CD8-positive, alpha-beta memory T cell (primary cell): ENCODE measurements at places on chromosomes 4 and X. TPM values are rescaled to one million over a fixed set of nuclear protein-coding genes. Genes with fewer than 3 reads are reported as not detected.

DNA sequence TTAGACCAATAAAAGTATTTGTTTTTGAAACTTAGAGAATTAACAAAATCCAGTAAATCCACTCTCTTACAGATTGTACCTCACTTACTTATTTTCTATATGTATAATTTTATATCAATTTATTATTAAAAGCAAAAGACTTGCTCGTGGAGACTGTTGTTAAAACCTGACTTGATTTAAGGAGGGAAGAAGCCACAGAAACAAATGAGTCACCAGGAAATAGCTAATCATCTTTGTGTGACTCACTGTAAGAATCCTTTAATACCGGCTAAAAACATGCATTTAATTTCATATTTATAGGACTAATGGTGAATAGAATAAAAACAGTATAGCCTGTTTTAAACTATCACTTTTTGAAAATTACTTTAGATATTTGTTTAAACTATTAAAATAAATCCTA lies 29.9 kb upstream of the UBE2NL start:
- DNase-seq, result no peak

The DCAF4L1 gene
- total RNA-seq, result 0.31 TPM

DNA sequence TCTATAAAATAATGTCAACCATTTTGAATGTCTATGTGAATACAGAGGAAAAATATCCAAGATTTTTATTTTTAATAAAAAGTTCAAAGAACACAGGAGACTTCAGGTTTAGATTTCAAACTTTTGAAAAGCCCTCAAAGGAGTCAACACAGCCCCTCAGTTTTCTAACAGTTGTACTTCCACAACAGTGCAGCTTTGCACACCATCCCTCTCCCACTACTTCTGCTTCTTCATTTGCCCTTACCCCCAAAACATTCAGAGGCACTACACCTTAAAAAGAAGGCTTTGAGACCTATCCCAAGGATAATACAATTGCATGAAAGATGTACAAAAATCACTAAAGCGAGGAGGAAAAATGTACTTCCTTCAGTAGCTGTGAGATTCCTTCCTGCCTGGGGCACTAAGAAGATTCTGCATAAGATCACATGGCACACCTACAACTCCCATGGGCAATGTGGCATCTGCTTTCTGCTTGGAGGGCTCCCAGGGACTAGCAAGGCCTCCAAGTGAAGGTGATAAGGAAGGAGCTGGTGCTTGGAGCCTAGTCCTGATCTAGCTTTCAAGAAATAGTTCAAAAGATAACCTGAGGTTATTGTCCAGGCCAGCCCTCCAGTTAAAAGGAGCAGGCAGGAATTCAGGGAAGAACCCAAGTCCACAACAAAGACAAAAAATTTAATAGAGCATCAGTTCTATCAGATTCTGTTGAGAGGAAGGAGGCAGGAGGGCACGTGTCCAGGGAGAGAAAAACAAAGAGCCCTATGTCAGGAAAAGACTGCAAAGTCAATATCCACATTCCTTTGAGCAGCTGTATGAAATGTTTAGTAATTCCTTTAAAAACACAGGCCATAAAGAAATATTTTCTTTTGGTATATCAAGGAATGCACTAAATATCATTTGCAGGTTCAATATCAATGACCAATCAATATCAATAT lies 19.1 kb downstream of the ARAP2 start:
- DNase-seq, result no peak

DNA sequence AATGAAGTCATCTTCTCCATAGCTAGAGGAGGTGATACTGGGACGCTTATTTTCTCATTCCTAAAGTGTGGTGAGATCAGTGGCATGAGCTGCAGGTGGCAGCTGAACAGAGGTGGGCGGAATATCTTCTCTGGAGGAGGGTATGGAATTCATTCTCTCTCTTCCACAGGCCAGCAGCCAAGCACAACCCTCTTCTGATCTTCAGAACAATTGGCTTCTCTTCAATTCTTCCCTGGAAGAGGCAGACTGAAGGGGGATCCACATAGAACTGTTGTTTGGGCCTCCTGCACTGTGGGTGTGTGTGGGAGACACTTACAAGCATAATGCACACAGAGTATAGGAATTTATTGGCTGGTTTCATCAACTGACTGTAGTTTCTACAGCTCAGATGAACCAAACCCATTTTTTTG lies 180.4 kb upstream of the RASGEF1B start:
- DNase-seq, result no peak

DNA sequence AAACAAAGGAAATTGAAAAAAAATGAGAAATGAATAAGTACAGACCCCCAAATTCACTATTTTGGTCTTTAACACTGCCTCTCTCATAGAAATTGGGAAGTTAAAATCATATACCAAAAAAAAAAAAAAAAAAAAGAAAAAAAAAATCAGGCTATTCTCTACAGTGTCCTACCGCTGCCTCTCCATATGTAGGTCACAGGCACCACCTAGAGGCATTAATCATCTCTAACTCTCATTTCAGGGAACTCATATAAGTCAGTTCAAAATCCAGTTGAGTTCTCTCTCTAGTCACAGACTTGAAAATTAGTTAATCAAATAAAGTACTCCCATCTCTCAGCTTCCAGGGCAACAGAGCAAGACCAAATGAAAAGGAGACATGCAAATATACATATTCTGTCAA lies 47.9 kb downstream of the COX18 start:
- DNase-seq, result no peak

DNA sequence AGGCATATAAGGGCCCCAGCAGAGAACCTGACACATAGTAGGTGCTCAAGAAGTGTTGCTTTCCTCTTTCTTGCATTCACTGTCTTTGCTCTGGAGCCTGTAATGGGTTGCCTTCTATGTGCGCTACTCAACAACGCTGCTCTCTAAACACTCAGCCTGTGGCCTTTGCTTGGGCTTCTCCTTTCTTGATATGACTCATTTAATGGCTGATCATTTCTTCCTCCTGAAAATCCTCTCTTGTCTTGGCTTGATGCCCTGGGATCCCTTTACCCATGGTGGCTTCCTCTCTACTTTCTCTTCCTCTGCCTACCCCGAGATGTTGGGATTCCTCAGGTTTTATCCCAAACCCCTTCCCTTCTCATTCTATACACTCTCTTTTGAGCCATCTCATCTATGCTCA lies 19.9 kb upstream of the PJA1 start:
- DNase-seq, result no peak

DNA sequence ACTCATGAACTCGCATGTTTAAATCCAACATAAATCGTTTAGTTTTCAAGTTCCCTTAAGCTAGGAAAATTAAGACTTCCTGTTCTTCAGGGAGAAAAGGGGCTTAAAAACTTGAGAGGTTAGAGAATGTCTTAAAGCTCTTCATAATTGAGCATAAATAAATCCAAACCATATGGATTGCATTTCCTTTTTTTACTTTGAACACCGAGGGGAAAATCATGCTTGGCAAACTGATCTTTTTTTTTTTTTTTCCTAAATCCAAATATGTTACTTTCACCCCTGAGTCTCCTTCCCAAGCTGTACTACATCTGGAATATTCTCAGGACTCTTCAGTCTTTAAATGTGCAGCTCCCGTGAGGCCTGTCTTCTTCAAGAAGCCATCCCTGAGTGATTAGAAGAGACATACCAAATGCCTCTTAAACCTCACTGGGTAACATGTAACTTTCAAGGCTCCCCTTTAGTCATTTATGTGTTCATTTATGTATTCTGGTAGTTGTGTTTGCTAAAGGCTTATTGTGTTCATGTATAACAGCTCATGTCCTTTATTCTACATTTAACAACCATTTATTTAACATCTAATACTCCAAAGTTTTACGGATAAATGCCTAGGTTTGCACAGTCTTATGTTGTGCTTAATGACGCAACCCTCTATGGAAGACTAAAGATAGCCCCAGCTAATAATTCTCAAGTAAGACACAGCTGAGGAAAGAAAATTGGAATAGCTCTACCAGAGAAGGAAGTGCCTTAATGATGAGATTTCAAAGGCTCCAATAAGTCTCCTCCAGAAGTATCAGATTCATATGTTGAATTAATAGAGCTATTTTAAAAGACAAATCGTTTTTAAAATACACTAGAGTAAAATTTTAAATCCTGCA lies 107.0 kb downstream of the AGTR2 start:
- no peak for DNase-seq

DNA sequence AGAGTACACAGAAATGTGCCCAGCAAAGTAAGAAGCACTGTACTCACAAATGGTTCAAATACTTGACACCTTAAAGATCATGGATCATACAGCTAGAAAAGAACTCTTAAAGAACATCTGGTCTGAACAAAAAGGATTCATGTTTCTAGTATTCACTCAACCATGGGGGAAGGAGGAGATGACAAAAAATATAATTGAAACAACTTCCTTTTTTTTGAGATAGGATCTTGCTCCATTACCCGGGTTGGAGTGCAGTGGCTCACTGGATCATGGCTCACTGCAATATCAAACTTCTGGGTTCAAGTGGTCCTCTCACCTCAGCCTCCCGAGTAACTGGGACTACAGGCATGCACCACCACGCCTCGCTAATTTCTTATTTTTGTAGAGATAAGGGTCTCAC lies 6.0 kb downstream of the DHX15 start:
- DNase-seq, result no peak

The MEPE gene
- total RNA-seq, result not detected

The WAS gene
- total RNA-seq, result 81.9 TPM

DNA sequence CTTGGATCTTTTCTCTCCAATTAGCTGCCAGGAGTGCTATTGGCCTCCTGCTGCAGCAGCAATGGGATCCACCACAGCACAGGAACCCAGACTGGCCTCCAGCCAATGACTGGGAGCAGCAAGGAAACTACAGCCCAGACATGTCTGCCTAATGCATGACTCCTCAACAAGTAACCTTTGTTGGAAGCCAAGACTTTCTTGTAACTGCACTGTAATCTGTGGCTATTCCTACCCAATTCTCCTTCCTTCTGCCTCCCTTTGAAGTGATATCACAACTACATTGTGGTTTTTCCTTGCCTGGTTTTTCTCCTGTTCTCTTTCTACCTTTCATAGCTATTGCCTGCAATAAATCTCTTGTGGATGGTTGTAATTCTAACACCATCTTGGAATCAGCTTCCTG lies 39.8 kb downstream of the SNCA start:
- no peak for DNase-seq

DNA sequence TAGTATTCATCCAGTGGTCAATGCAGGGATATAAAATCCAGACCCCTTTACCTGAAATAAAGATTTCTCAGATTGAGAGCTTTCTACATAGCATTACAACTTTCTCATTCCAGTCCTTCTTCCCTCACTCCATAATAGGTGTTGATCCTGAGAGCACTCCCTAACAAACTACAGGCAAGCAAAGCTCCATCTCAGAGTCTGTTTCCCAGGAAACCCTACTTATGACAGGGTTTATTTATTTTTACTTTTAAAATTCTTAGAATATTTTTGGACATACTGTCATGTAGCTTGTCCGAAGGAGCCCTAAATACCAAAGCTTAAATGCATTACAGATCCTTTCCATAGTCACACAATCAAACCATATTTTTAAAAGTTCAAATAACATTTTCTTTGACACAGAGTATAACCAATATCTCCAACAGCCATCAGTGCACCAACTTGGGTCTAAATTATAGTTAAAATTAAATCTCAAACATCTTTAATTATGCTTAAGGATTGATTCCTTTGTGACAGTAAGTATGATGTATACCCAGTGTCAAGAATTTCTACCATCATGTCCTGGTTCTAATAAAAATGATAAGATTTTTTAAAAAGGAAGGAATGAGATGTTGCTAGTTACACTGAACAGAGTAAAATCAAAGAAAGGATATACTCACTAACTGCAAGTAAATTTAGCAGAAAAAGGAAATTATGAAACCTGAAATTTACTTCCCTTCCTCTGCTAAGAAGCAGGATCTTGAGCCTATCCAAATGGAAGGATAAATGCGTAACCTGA lies 580.4 kb upstream of the ADGRL3 start:
- DNase-seq, result no peak

- DNase-seq, result no peak
Observed at GRCh38 chr4:176959980-176960379, 167.3 kb upstream of the VEGFC start.

DNA sequence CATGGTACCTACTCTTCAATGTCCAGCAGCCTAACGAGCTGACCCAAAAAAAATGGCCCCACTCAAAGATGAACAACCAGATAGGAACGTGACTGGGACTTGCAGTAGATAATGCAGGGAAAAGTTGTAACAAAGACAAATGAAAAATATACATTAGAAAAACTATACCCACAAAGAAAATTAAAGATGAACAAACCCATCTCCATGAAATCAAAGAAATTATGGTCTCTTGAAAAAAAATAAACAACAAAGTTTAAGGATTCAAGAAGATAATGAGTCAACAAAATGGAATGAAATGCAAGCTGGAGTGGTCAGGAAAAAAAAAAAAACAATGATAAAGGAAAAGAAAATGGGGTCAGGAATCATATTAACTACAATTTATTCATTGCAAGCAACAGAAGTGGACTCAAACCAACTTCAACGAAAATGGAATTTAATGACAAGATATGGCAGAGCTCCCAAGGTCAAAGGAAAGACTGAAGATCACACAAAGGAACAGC lies 309.8 kb upstream of the GALNT7 start:
- no peak for DNase-seq

DNA sequence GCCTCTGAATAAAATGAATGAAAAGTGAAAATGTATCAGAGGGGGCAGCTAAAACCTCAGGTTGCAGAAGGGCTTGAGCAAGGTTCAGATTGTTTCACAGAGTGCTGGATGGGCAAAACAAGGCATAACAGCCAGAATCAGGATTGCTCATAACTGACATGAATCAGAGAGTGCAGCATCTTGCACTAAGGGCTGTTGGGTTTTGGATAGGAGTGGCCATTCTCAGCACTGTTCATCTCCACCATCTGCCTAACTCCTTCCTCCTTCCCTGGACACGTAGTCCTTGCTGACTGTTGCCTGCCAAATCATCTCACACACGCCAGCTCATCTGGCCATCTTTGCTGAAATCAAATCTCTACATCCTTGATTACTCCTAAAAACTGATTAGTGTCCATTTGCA lies 75.3 kb upstream of the C1QTNF7 start:
- DNase-seq, result no peak

DNA sequence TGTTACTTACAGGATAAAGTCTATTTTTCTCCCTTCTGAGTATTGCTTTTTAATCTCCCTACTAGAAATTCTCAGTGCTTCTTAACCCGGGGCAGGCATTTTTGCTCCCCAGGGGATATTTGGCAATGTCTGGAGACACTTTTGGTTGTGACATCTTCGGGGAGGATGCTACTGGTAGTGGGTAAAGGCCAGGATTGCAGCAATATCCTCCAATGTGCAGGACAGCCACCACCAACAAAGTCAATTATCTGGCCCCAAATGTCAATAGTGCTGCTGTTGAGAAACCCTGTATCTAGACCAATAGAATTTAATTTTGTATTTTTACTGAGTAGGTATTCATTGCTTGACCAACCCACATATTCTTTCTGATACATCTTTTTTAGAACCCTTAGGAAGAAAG lies 669.5 kb upstream of the MAGEB2 start:
- DNase-seq, result no peak

The AFF1 gene
- 29.7 TPM for total RNA-seq

DNA sequence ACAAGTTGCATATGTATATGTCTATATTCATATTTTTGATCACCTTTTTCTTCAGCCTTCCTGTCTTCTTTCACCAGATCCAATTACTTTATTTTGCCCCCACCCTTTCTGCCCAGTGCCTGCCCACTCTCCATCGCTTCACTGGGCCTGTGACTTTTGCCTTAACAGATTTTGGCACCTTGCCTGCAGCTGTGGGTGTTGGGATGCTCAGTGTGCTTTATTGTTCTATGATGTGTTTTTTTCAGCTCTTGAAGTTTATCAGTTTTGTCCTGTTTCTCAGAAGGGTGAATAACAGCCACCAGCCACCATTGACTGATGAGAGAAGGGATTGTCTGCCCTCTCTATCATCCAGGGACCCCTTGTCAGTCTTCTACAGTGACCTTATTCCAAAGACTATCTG lies 77.2 kb upstream of the GALNT7 start:
- DNase-seq, result no peak
